Right lobe of liver (tissue), 6 donors: ENCODE measurements at places on chromosomes 16 and 17.

- no peak for DNase-seq
These were observed 183.5 kb downstream of the NTN1 start for GRCh38 chr17:9204637-9205329.

DNA sequence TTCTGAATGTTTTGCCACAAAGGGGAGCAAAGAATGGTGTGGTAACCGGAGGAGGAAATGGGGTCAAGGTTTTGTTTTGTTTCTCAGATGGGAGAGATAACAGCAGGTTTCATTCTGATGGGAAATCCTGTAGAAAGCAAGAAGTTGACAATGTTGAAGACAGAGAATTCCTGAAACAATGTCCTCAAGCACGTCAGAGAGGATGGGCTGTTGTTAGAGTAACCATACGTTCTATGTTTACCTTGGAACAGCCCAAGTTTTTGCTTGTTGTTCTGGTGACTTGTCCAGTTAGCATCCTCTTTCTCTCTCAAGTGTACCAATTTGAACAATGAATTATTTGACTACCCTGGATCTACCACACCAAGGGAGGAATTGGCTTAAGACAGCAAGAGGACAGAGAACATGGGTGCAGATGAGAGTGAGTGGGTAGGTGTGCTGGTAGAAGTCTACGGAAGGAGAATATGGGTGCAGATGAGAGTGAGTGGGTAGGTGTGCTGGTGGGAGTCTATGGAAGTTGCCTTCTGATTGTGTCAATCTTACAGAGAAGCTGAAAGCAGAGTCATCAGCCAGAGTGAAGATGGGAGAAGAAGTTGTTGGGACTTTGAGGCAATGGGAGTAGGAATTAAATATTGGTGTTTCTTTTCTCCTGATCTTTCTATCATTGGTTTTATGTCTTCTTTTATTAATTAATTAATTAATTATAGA, 14.8 kb upstream of the NSRP1 start:
- no peak for DNase-seq

- DNase-seq, result no peak
These were observed 6.9 kb downstream of the WIPI1 start for GRCh38 chr17:68450391-68450790.

GRCh38 chr16:9542165-9542755, 450.8 kb downstream of the HAPSTR1 start:
- no peak for DNase-seq

DNA sequence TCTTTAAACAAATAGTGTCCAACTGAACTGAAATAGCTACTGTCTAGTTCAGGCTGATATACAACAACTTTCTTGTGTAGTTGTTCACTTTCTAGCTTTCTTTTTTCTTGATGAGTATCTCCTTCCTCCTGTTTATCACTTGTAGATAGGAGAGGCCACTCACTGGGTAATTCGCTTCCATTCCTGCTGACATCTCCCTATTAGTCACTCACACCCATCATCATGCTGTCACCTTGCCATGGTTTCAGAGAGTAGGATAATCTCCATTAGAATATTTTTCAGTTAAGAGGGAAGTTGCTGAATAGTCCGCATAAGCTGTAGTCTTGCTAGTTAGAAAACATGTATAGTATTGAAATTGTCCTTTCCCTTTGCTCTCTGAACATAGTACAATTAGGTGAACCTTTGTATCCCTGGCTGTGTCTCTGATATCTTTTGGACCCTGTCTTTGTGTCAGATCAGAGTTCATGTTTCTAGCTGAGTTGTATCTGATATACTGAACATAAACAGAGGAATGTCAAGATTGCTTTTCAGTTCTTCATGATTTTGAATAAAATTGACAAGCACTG, 64.4 kb upstream of the RASL10B start:
- no peak for DNase-seq

DNA sequence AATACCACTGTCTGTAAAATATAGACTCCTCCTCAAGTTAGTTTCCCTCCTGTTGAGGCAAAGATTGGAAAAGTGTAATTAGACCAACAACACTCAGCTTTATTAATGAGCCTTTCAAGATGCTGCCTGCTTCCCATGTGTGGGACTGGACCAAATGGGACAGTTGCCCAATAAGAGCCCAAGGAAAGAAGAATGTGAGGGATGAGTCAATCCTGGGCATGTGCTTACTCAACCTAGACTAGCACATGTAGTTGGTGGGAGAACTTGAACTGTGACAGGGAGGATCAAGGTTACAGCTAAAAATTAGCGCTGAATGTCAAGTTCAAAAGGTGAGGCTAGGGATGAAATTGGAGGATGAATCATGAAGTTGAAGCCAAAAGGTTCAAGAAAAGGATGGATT, 435.5 kb downstream of the CA10 start:
- no peak for DNase-seq
